GOT3 (cell line): ENCODE measurements at places on chromosomes 7 and 10.

DNA sequence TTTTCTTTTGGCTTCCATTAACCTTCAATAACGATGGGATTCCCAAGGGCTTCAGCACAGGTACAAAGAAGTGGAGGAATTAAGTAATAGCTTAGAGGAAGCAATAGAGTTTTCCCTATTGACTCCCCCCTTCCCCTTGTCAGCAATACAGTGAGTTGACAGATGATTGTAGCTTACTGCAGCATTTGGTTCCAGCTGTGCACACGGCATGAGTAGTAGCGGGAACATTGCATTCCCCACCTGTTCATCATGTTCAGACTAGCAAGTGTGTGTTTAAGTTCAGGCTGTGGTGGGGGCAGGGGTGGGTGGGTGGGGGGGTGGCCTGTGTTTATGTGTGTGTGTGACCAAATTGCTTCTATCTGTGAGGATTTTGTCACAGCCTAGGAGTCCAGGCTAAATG, 4.6 kb upstream of the ADRA2A start:
- no peak for DNase-seq

DNA sequence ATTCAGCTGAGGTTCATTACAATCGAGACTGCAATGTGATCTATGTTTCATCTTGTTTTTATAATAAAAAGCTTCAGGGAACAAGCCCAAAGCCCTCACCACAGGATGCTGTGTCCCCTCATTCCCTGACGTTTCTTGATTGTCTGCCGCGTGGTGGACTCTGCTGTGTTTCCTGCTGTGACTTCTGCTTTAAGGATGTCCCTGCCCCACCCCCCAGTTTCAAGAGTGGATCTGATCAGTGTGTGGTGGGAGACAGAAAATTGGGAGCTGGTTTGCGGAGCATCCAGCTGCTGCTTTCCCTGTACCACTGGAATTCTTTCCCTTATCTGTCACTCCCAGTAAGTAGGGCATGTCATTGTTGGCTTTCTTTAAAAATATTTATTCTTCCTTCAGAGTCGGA, 86.2 kb downstream of the CREM start:
- DNase-seq = no peak

DNA sequence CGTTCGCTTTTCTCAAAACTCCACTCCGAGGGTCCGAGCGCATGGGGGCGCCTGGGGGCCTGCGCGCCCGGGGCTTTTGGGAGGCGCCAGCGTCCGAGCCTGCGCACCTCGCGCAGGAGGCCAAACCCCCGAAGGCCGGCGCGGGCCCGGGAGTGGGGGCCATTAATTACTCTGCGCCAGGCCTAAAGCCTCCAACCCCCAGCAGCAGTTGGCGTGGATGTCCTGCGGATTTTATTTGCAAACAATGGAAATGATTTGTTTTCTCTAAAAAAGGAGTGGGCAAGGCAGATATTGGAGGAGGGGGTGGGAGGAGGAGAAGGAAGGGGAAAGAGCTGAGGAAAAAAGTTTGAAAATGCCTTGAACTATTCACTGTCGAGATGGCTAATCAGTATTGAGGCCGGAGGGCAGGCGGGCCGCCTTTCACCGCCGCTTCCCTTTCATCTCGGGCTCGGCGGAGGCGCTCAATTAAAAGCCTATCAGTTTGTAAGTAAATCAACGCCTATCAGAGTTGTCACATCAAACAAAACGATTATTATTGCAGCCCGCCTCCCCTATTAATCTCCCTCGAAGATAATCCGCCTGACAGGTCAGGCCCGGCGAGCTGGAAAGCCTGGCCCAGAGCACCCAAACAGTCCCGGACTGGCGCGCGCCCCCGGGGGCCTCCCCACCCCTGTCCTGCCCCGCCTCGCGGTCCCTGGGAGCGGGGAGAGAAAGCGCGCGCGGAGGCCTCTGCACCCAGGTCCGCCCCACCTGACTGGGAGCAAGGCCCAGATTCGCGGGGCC, 3.4 kb upstream of the ZNF503 start:
- no peak for DNase-seq

- no peak for DNase-seq
Measured at GRCh38 chr7:120725376-120726039, 132.4 kb downstream of the TSPAN12 start.

DNA sequence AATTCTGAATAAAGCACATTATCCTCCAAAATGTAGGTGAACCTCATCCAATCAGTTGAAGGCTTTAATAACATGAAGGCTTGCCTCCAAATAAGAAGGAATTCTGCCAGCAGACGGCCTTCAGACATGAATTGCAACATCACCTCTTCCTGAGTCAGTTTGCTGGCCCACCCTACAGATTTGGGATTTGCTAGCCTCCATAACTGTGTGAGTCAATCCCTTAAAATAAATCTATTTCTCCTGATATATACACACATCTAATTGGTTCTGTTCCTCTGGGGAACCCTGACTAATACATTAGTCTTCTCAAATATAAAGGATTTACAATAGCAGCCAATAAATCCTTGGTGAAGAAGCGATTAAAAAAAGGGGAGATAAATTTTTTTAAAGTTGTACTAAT, 34.8 kb upstream of the OSBPL3 start:
- DNase-seq = no peak

GRCh38 chr10:32253821-32254220, 93.1 kb downstream of the EPC1 start:
- no peak for DNase-seq

DNA sequence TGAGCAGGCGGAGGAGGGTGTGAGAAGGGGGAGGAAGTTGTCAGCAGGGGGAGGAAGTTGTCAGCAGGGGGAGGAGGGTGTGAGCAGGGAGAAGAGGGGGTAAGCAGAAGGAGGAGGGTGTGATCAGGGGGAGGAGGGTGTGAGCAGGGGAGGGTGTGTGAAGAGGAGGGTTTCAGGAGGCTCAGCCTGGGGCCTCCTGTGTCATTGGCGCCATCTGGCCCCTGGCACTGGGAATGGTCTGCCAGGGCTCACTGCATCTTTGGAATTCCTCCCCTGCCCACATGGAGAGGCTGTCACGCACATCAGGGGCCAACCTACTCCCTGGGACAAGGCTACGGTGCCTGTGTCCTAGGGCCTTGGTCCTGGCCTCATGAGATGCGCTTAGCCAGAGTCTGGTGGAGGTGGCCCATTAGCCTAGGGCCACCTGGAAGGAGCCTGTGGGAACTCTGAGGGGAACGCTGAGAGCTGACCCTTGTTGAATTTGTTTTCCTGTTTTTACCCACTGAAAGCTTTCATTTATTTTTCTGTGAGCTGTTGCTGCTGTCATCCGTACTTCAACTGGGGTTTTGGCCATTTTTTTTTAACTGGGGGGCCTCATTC, 18.0 kb downstream of the CAMK2B start:
- no peak for DNase-seq

GRCh38 chr7:155808549-155809331, 3.5 kb downstream of the SHH start:
- no peak for DNase-seq

GRCh38 chr10:82943142-82943541, 1068.1 kb downstream of the NRG3 start:
- no peak for DNase-seq

- DNase-seq = no peak
Measured at GRCh38 chr7:72183835-72184234, 228.3 kb downstream of the CALN1 start.

- no peak for DNase-seq
Measured at GRCh38 chr10:88207121-88207546, 343.7 kb downstream of the PTEN start.

GRCh38 chr7:79319369-79319768, 134.1 kb downstream of the MAGI2 start:
- DNase-seq = no peak

DNA sequence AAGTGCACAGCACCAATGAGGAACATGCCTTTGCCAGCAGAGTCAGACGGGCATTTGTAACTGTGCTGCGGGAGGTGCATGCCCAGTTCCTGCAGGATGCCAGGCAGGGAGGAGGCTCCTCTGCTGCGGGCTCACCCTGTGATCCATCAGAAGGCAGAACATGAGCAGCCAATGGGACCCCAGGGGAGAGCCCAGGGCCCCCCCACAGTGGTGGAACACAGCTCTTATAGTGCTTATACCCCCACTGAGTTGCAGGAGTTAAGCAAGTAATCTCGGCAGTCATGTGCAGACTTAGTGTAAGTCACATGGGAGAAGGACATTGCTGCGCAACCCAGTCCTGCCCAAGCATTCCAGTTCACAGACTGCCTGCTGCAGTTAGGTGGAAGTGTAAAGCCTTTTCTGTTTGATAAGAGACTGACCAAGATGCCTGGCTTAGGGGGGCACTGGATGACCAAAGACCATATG, 120.3 kb upstream of the TMEM106B start:
- DNase-seq = no peak

DNA sequence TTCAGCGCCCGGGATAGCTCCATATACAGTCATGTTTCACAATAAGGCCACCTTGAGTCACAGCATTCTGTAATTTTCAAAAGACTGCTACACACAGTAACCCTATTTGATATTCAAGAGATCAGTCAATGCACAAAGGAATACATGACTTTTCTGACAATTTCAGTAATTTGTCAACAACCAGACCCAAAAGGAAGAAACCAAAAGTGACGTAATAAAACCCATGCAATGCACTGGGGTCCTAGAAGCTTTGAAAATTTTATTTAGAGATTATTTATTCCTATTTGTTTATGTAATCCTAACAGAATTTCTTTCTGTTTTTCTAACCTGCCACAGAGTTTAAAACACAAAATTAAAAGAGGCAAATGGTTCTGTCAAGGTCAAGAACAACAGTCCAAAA, 421.2 kb downstream of the DPP6 start:
- DNase-seq = no peak

GRCh38 chr10:17657103-17657500, 13.2 kb downstream of the STAM start:
- DNase-seq = no peak

DNA sequence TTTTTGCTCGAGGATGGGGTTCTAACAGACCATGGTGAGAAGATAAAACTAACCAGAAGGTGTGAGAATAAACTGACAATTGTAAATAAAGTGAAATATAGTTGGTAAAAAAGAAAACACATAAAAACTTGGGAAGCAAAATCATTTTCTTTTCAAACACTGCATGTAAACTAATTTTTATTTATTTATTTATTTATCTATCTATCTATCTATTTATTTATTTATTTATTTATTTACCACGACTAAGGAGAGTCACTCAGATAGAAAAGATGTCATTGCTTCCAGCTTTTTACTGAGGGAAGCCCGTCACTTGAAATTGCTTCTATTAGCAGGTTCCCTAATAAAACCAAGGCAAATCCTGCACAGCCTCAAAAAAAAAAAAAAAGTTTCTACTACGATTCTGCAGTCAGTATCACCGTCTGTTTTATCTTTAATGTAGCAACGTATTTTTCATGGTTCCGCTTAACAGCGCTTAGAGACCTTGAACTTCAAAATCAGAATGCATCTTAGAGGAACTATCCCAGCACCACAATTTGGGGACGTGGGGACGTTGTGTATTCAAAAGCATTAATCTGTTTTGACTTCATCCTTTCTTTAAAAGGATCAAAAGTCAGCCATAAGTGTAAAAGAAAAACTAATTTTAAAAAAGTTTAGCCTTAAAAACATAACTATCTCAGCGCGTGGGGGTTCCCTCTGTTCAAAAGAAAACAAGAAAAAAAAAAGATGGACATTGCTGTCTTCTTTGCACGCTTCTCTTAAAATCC, 33.3 kb upstream of the EBLN1 start:
- DNase-seq = no peak

GRCh38 chr10:43965033-43965917, 316.6 kb upstream of the ZNF32 start:
- DNase-seq = no peak

GRCh38 chr7:12716722-12717121, 29.3 kb downstream of the ARL4A start:
- DNase-seq = no peak

GRCh38 chr7:12805518-12805928, 118.1 kb downstream of the ARL4A start:
- no peak for DNase-seq

DNA sequence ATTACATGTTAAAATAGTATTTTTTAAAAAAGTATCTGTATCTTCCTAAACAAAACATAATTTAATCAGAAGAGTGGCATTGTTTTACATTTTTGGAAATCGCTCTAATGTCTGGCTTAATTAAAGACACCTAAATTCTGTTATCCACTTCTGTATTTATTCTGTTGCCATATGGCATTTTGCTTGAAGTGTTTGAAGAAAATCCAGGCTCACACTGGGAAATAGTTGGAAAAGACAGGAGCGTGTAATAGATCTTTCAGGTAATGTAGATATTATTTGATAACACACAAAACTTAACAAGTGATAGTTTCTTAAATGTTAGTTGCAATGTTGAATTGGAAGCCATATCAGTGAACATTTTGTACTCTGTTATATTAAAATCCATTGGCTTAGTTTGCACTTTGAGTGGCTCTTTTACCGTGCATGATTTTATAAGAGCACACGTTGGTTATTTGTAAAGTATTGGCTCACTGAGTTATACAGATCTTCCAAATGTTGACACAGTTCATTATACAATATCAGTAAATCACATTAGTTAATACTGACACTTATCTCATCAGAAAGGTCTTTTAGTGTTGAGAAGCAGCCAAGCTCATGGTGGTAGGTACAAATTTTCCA, 128.4 kb upstream of the NPVF start:
- DNase-seq = no peak

GRCh38 chr7:107327986-107328569, 141.8 kb upstream of the GPR22 start:
- no peak for DNase-seq

GRCh38 chr7:80823057-80823456, 95.8 kb downstream of the SEMA3C start:
- no peak for DNase-seq

DNA sequence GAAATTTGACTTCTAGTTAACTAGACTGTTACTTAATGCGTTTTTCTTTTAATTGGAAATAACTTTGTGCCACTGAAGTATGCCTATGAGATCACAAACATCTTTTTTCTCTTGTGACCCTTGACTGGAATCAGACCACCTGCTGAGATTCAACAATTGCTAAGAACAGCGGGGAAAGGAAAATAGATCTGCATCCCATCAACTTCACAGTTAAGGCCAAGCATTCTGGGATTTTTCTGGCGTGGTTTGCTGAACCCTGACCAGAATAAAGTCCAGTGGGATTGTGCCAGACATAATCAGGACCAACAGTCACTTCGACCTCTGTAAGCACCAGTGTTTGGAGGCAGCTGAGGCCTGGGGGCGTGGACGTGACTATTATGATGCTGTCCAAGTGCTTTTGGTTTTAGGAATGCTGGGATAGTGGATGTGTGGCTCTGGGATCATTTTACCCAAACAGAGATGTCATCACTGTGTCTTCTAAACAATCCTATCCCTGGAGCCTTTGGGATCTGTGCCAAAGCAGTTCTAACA, 373.3 kb upstream of the PRKCQ start:
- DNase-seq = no peak

- no peak for DNase-seq
Measured at GRCh38 chr7:73738220-73738611, 386 bp downstream of the ABHD11 start.

GRCh38 chr7:129896568-129897382, 56.0 kb downstream of the UBE2H start:
- DNase-seq = no peak

DNA sequence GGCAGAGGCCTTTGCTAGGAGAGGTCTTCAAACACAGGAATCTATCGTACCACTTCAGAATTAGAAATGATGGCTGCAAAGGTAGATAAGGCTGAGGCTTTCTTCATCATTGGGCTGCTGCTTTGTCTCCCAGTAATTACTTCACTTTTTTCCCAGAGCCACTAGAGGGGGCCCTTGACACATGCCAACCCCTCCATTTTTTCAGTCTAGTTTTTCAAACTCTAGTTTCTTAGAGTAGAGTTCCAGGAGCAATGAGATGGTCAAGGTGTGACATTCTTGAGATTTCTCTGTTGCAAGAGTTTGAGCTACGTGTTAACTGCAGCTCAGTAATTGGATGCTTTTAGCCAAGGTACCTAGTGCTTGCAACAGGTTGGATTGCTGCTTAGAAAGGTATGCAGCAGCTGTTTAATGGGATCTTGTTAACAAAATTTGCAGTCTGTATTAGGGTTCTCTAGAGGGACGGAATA, 33.8 kb upstream of the RBM20 start:
- no peak for DNase-seq
